Stimulated activated CD4-positive, alpha-beta T cell treated with anti-CD3 and anti-CD28 coated beads, Interleukin-1b, Interleukin-23, amount 100 ng/mL, for 48 hours (primary cell): ENCODE measurements at places on chromosomes 5 and 9.
A peak's percentile ranks its signal among the peaks of the same experiment; 100 is the strongest.

- peak; percentile 75 for DNase-seq
These were observed 835 bp downstream of the MCIDAS start for GRCh38 chr5:55226027-55226933.

DNA sequence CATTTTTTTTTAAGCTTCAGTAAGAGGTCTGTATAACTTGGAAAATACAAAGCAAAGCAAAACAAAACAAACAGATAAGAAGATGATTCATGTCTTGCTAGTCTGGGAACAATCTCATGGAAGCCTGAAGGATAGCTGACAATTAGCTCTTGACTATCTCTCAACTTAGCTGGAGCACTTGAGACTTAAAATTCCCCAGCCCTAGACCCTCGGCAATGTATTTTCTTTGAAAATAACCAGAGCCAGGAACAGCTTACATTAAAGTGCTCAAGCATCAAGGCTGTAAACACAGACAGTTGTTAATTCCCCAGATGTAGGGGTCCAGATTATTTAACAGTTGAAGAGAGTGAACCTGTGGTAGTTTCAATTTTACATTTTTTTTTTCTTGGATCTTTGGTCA lies 82.9 kb downstream of the TMEM252 start:
- DNase-seq = no peak

- no peak for DNase-seq
These were observed 32.8 kb downstream of the ZNF474 start for GRCh38 chr5:122162100-122162638.

DNA sequence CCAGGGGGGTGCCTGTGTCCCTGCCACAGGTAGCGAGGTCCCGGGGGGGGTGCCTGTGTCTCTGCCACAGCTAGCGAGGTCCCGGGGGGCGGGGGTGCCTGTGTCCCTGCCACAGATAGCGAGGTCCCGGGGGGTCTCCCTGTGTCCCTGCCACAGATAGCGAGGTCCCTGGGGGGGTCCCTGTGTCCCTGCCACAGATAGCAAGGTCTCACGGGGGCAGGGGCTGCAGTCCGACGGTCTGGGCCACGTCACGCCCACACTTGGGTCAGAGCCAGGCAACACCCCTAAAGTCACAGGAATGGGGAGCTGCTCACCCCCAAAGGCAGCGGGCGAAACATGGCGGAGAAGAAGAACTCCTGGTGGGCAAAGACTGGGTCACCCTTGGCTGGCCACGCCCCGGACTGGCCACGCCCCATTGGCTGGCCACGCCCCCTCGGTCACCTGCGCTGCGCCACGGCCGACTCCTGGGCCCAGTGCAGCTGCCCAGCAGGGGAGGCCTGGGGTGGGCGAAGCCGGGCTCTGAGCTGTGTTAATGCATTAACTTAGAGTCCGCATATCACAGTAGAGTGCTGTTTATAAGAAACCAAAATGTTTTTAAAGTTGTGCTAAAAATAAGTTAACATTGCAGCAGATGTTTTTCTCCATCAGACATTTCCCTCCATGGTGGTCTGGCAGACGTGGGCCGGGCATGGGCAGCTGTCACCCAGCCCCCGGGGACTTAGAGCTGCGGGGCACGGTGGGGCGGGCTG lies 7.0 kb downstream of the NOXA1 start:
- no peak for DNase-seq
